ENCODE measurements at places on chromosomes 5 and 9.

GRCh38 chr9:126624479-126624826 is 10.7 kb downstream of the LMX1B start:
- no peak for DNase-seq

DNA sequence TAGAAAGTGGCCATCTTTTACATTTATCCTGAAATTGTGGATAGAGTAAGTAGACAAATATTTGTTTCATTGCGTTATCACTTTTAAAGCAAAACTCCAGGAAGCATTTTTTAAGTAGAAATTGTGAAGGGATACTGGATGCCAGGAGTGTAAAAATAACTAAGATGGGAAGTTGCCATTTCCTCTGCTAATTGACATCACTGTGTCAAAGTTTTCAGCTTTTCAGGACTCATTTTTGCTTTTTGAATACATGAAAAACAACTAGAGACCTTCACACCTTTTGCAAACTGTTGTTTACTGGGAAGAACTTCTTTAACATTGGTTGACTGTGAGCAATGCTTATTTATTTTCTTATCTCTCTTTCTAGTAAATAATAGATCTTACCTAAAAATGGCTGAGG is 337.5 kb downstream of the NR2F1-AS1 start:
- no peak for DNase-seq

- DNase-seq: no peak
Observed at GRCh38 chr9:136615631-136616306, 46.9 kb upstream of the EGFL7 start.

GRCh38 chr5:158070859-158071258 is 211.9 kb upstream of the CLINT1 start:
- no peak for DNase-seq

- DNase-seq: no peak
Observed at GRCh38 chr5:95410279-95410678, 19.1 kb downstream of the FAM81B start.

DNA sequence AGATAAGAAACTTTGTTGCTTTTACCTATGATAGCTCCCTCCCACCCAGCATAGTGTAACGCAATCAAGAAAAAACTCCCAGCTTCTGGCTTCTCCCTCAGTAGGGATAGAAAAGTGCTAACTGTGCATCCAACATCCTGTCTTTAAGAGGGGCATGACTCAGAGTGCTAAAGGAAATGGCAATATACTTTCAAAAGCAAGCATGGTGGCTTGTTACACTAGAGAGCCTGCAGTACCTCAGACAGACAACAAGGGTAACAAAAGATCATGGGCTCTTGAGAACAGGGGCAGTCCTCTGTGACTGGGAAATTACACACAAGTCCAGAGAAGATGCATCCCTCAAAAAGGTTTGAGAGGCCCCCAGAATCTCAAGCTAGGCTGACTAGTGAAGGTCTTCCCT is 37.8 kb downstream of the PRELID2 start:
- no peak for DNase-seq

DNA sequence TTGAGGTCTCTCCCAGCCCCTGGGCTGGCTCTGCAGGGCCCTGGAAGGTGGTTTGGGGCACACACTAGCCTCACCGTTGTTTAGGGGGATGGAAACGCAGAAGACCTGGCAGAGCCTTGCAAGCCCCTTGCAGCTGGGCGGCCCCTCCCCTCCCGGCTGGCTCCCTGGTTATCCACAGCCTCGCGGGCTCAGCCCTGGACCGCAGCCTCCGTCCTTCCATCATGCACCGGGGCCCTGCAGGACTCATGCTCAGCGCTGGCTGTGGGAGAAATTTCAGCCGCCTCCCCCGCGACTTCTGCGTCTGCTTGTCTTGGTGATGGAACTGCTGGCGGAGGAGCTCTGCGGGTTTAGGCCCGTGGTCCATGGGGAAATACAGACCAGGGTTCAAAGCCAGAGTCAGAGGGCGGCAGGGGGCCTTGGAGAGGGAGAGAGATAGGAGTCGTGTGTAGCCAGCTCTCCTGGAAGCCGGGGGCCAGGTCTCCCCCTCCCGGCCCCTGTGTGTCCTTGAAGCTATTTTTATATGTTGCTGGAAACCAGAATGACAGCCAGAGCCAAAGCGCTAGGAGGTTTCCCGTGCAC is 75.8 kb upstream of the IER5L start:
- no peak for DNase-seq

- no peak for DNase-seq
Observed at GRCh38 chr5:102762095-102762534, 7.0 kb downstream of the PAM start.

DNA sequence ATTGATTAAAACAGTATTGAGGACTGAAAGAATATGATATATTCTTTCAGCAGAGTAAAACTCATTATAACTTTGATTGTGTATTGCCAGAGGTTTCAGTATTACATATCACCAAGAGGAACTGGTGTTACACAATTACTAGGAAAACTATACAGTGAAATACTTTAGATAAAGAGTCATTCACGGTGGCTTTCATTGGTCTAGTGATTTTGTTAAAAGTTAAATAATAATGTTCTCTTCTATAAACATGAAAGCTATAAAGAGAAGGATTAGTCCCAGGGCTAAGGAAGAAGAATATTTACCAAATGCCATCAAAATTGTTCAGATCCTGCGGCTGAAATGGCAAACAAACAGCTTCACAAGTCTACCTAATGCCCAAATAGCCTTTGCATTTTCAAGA is 306.2 kb downstream of the SEMA5A start:
- DNase-seq: no peak

GRCh38 chr5:125140855-125141254 is 394.4 kb upstream of the ZNF608 start:
- DNase-seq: no peak

- no peak for DNase-seq
Observed at GRCh38 chr5:131640043-131640856, 5.2 kb upstream of the RAPGEF6 start.

DNA sequence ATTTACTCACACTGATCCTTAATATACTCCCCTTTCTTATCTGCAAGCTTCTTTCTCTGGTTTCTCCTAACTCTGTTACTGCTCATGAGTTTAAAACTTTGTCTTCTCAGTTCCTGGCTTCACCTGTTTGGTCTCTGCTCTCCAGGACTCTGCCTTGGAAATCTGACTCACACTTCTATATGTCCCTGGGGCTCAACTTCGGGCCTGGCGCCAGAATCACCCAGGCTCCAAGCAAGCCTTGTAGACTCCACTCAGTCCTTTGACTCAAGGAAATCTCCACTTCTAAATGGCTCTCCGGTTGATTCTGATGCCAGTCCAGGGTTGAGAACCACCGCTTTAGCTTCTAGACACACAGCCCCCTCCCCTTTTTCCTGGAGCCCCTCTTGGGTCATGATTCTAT is 57.8 kb downstream of the TMC1 start:
- no peak for DNase-seq

DNA sequence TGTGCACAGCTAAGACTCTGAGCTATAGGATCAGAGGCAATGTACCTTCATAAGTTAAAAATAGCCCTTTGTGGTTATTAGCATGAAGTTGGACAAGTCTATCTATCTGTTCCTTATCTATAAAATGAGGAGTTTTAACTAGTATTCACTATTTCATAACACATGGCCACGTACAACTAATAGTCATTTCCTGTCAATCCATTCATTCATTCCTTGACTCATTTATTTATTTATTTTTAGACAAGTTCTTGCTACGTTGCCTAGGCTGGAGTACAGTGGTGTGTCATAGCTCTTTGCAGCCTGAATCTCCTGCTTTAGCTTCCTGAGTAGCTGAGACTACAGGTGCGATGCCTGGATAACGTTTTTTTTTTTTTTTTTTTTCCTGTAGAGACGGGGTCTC is 92.1 kb downstream of the NR3C1 start:
- DNase-seq: no peak

DNA sequence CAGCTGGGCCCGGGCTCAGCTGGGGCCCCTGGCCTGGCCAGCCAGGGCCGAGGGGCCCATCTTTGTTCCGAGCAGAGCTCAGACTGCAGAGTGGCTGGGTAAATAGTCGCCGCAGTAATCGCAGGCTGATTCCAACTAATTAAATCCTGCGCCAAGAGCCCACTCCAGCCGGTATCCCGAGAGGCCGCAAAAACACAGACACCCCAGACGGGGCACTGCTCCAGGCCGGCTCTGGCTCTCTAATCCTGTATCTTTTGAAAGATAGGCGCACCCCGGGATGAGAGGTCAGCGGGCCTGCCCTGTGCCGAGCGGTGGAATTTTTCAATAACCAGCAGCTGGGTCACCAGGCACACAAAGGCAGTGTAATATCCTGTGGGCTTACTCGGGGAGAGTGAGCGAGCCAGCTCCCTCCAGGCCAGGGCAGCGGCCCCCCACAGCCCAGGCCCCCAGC is 57.7 kb downstream of the LMX1B start:
- no peak for DNase-seq

GRCh38 chr9:5835808-5836207 is 2.9 kb upstream of the ERMP1 start:
- DNase-seq: no peak

GRCh38 chr5:133702791-133703770 is 90.7 kb upstream of the FSTL4 start:
- DNase-seq: no peak

DNA sequence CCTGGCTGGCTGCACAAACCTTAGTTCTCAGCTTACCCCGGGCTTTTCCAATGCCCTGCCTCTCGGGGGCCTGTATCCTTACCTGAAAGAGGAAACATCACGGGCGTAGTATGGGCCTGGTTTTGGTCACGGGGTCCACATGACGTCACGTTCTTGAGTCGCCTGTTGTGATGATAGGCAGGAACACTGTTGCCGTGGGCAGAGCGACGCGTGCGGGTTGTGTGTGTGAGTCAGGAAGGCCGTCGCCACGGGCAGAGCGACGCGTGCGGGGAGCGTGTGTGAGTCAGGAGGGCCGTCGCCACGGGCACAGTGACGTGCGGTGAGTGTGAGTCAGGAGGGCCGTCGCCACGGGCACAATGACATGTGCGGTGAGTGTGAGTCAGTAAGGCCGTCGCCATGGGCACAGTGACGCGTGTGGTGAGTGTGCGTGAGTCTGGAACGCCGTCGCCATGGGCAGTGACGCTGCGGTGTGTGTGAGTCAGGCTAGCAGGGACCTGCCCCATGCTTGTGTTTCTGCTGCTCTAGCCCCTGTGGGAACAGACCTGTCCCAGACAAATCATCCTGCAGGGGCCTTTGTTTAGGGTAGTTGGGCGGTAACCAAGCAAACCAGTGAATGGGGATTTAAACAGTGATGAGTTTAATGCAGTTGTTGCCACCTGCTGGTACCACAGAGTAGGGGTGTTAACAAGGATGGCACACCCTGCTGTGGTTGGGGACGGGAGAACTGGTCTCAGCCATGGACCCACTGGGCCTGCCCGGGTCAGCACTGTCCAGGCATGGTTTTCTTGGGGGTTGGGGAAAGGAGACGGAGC is 19.8 kb downstream of the TRIP13 start:
- no peak for DNase-seq

- no peak for DNase-seq
Observed at GRCh38 chr5:40832345-40832744, 2.7 kb downstream of the RPL37 start.

DNA sequence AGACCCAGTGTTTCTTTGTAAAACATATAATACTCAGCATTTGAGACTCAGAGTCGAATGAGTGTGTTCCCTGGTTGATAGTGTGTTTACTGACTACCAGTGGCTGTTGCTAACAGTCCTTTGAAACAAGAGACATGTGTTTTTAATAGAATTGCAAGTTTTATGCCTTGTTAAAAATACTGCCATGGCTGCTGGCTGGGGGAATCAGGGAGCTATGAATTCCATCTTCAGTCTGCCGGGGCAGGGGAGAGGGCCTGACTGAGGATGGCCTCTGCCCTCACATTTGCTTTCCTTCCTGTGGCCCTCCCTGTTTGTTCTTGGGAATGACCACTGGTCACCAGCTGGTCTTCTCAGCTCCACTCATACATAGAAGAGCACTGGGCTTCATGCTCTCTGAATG is 63.8 kb downstream of the PDZD2 start:
- no peak for DNase-seq

DNA sequence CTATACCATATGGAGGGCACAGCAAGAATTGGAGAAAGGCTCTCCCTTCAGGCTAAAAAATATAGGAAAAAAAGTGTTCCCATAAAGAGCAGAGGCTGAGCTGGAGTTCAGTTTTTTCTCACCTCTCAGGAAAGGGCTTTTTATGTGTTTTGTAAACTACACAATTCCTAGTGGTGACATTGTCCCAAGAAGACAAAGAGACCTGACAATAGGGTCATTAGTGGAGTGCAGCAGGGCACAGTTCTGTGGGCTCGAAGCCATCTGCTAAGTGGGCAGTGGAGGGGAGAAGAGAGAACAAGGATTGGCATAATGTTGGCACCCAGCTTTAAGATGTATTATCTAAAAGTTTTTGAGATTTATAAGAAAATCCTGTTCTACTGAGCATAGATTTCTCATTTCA is 162.5 kb downstream of the HCN1 start:
- DNase-seq: no peak

GRCh38 chr5:169814522-169814921 is 165.8 kb downstream of the INSYN2B start:
- DNase-seq: no peak

- no peak for DNase-seq
Observed at GRCh38 chr5:19790829-19791466, 197.1 kb downstream of the CDH18 start.

DNA sequence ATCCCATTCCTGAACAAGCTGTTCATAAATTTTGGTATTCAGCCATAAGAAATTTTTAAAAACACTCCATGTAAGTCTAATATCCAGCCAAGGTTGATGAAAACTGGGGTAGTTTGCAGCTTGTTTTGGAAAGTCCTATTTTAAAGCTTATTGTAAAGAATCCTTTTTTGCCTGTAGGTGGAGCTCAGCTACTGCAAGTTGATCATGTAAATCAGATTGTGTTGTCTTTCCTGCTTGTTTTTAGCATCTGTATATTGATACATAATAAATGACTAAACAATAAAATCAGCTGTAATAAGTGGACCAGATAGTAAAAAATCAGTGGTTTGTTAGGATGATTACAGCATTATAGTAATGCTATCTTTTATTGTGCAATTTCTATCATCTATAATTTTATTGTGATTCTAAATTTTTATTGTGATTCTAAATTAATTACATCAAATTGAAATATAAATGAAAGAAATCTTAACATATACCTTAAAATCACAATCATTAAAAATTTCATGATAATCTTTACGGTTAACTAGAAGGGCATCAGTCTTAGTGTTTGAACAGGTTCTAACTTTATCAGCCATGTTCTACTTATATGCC is 42.4 kb downstream of the CWC27 start:
- DNase-seq: no peak

DNA sequence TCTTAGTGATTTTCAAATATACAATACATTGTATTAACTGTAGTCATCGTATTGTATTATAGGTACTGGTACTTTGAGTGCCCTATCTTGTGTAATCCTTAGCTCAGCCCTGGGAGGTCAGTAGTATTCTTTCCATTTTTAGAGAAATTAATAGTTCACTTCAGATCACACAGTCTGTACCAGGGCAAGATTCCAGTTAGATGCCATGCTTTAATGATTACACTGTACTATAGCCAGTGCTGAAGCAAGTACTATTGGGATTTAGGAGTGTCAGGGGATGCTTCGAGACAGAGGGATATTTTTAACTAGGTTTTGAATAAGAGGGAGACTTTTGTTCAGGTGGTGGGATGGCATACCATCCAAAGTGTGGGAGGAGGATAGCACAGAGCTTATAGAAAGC is 41.0 kb upstream of the SLC27A6 start:
- no peak for DNase-seq

- no peak for DNase-seq
Observed at GRCh38 chr9:38029915-38030638, 39.0 kb downstream of the SHB start.

- no peak for DNase-seq
Observed at GRCh38 chr9:115590011-115590410, 472.1 kb upstream of the TNC start.

Data from GM18507 (cell line).